ENCODE measurements at places on chromosomes 12 and 14. TPM values are rescaled to one million over a fixed set of nuclear protein-coding genes. Genes with fewer than 3 reads are reported as not detected.

DNA sequence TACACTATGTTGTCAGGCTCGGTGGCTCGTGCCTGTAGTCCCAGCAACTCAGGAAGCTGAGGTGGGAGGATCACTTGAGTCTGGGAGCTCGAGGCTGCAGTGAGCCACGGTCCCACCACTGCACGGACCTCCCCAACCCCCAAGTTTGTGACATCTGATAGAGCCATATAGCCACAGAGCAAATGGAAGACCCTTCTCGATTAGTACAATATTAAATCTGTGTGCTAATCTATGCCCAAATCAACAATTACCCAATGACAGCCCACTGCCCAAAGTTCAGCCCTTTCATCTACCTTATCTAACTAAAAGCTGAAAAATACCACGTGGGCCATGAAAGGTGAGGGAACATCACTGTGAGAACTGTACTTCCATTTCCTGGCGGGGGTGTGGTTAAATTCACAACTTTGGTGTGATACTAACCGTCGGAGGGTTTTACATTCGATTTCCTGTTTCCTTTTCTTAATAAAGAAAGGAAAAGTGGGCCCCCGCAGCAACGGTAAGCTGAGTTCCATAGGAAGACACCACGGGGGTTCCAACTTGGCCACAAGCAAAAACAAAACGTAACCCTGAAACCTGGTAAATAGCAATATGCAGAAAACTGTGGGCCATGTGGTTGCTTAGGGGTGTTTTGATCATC is 31.2 kb upstream of the FOS start:
- no peaks in the 10 kb centered on the region for H3K27me3 ChIP-seq
- H3K4me1 ChIP-seq: no peaks in the 10 kb centered on the region
- no peak for DNase-seq
- H3K27ac ChIP-seq: no peak overlapping the region

DNA sequence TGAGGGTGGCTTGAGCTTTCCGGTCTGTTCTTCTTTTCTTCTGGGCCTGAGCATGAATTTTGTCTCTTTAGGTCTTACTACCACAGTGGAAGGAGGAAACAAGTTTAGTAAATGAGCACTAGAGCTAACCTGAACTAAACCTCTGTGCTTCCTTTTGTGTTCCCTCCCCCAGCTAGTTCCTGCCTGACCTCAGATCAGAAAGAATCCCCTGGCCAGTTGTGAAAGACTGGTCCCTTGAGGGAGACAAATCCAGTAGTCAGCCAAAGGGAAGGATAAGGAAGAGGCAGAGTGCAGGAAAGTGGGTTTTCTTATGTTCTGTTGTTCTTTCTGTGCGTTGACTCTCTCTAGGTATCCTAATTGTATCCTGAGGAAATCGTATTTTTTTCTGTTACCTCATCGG is 17.5 kb downstream of the ZNF664 start:
- no peaks in the 10 kb centered on the region for H3K4me1 ChIP-seq
- H3K27ac ChIP-seq: no peak overlapping the region
- DNase-seq: no peak
- no peaks in the 10 kb centered on the region for H3K27me3 ChIP-seq

GRCh38 chr12:44507461-44507860 is 368.7 kb downstream of the NELL2 start:
- H3K27ac ChIP-seq: no peak overlapping the region
- DNase-seq: no peak
- no peaks in the 10 kb centered on the region for H3K4me1 ChIP-seq
- H3K36me3 ChIP-seq: no peaks in the 10 kb centered on the region
- no peaks in the 10 kb centered on the region for H3K27me3 ChIP-seq

DNA sequence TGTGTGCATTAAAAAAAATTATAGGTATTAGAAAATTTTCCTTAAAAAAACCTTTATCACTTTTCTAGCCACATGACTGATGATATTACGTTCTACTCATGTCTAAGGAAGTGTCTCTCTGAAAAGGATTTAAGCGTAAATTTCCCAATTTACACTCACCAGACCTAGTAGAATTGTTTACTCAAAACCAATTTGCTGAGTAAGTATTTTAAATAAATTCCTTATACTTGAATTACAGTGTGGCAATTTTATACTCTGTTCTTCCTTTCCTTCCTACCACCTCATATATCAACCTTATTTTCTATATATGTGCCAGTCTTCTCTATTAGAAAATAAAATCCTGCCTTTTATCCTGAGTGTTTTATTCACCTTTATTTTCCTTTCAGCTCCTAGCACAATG is 1035.1 kb downstream of the TRHDE start:
- H3K27me3 ChIP-seq: no peaks in the 10 kb centered on the region
- H3K4me1 ChIP-seq: no peaks in the 10 kb centered on the region
- no peak overlapping the region for H3K27ac ChIP-seq
- H3K36me3 ChIP-seq: no peaks in the 10 kb centered on the region
- no peak overlapping the region for H3K4me3 ChIP-seq
- DNase-seq: no peak

DNA sequence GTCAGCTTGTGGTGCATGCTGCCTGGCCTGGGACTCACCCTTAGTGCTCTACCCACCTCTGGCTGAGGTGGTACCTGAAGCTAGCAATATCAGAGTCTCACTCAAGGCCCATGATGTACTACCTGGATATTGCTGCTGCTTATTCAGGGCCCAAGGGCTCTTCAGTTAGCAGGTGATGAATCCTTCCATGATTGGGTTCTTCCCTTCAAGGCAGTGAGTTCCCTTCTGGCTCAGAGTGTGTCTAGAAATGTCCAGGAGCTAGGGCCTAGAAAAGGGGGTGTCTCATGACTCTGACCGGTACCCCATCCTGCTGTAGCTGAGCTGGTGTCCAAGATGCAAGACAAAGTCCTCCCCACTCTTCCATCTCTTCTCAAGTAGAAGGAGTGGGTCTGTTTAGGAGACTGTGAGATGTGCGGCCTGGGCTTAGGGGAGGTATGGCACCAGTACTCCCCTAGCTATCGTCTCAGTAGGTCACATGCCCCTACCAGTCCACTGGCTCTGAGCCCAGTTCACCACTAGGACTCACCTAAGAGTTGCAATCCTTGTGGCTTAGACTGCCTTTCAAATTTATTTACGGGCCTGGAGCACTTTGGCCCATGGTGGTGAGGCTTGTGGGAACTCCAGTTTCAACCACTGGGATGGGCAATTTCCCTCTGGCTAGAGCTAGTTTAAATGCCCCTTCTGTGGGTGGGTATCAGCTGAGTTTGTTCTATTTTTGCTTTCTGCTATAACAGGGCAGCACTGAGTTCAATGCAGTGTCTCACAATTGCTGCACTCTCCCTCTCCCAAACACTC is 12.2 kb downstream of the PRORP start:
- H3K27me3 ChIP-seq: no peaks in the 10 kb centered on the region
- no peak overlapping the region for H3K27ac ChIP-seq
- DNase-seq: peak; percentile 29
- H3K36me3 ChIP-seq: peaks cover 4% of the 10 kb centered on the region

DNA sequence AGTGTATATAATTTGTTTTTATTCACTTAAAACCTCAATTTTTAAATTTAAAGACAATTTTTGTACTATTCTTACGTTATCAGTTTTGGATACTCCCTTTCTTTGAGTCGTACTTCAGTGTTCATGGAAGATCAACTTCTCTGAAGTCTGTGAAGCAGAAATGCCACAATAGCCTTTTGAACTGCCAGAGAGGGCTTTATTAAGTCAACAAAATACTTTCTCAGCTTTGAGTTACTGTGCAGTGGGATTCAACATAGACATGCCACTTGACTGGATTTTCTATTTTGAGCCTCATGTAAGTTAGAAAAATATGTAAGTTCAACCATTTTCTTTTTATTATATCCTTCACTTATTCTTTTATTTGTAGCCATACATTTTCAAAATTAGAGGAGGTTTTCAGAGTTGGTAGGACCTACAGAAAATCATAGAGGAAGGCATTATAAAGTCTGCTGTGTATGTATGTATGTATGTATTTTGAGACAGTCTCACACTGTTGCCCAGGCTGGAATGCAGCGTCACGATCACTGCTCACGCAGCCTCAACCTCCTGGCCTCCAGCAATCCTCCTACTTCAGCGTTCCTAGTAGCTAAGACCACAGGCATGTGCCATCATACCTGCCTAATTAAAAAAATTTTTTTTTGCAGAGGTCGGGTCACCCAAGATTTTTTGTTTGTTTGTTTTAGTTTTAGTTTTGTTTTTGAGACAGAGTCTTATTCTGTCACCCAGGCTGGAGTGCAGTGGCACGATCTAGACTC is 31.3 kb upstream of the BCAT1 start:
- no peaks in the 10 kb centered on the region for H3K4me1 ChIP-seq
- H3K27ac ChIP-seq: no peak overlapping the region
- no peaks in the 10 kb centered on the region for H3K27me3 ChIP-seq
- DNase-seq: no peak

DNA sequence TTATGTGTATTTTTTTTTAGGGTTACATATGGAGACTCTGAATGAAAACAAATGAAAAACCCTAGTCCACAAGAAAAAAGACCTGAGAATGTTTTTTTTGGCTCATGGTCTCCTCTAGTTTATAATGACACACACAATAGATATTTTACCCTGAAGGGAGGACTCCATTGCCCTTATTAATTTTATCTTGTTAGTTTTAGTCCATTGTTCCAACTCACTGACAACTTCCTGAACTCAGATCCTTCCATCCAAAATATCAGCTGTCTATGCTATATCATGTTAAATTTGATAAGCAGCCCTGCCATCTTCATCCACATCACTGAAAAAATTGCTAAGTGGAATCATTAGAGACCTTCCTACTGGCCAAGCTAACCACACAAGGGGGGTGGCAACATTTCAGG is 232.1 kb downstream of the MON2 start:
- peaks cover 18% of the 10 kb centered on the region for H3K4me1 ChIP-seq
- no peak overlapping the region for H3K27ac ChIP-seq
- H3K4me3 ChIP-seq: no peak overlapping the region
- H3K36me3 ChIP-seq: no peaks in the 10 kb centered on the region
- no peak for DNase-seq

DNA sequence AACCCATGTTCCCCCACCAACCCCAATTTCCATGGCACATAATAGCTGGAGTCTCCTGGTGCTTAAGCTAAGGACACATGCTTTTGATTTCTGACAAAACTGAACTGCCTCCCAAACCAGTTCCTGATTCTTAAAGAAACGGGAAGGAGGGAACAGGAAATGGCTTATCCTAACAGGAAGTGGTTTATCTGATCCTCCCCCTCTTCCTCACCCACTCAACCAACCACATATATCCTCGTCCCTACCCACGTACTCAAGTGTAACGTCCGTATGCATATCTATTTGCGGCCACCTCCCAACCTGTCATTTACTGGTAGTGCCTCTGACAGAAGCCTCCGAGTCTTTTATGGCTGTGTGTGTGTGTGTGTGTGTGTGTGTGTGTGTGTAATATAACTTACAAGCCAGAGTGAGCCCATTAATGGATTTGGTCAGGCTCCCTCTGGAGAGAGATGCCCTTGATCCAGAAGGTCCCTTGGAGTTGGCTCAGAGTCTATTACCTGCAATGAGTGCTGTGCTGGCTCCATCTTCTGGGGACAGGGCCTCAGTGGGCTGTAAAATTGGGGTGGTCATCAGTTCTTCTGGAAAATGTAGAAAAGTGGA is 7.7 kb downstream of the DAZAP2 start:
- no peaks in the 10 kb centered on the region for H3K27me3 ChIP-seq
- no peak overlapping the region for H3K4me3 ChIP-seq
- no peak for DNase-seq
- peaks cover 26% of the 10 kb centered on the region for H3K36me3 ChIP-seq

- H3K27ac ChIP-seq: no peak overlapping the region
- H3K4me3 ChIP-seq: no peak overlapping the region
- H3K4me1 ChIP-seq: no peaks in the 10 kb centered on the region
- peaks cover 24% of the 10 kb centered on the region for H3K36me3 ChIP-seq
- no peak for DNase-seq
- H3K27me3 ChIP-seq: no peaks in the 10 kb centered on the region
Measured at GRCh38 chr12:100311317-100311716, 44.3 kb downstream of the SCYL2 start.

DNA sequence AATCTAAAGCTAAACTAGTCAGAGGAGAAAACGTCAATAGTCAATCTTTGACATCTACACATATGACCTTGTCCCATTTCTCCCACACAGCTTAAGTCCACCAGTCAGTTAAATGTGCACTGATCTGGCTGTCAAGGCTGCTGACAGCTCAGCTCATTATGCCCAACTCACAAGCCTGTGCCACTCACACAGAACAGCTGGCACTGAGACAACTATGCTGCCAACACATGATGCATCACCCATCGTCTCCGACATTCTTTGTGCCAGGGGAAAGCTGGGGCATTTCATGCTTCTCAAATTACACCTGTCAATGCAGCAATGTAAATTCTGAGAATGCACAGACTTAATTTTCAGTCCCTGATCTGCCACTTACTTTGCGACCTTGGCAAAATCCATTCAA is 25.3 kb downstream of the GNS start:
- H3K4me1 ChIP-seq: peaks cover 9% of the 10 kb centered on the region
- H3K36me3 ChIP-seq: peaks cover 65% of the 10 kb centered on the region
- H3K27ac ChIP-seq: no peak overlapping the region
- no peak overlapping the region for H3K4me3 ChIP-seq
- no peaks in the 10 kb centered on the region for H3K27me3 ChIP-seq

- DNase-seq: no peak
- H3K36me3 ChIP-seq: no peaks in the 10 kb centered on the region
- no peaks in the 10 kb centered on the region for H3K27me3 ChIP-seq
- H3K4me3 ChIP-seq: no peak overlapping the region
- H3K27ac ChIP-seq: no peak overlapping the region
- H3K4me1 ChIP-seq: no peaks in the 10 kb centered on the region
Measured at GRCh38 chr12:53147653-53148052, 32.9 kb upstream of the ZNF740 start.

DNA sequence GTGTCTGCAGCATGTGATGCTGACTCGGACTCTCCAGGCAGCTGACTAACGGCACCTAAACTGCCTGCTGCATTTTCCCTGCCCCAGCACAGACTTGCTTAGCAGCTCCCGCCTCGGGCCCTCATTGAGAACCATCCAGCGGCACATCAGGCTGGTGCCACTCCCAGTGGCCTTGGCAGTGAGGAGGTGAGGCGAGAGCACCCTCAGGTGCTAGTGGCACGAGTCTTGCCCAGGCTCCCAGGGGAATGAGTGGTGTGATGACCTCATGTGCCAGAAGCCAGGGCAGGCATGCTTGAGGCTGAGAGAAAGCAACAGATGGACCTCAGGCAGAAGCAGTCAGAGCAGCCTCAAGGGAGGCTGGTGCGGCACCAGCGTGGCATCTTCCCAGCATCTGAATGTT is 60.2 kb downstream of the PRKCH start:
- H3K27ac ChIP-seq: no peak overlapping the region
- H3K36me3 ChIP-seq: no peaks in the 10 kb centered on the region
- DNase-seq: peak; percentile 68
- H3K4me3 ChIP-seq: no peak overlapping the region

- no peaks in the 10 kb centered on the region for H3K36me3 ChIP-seq
- H3K27me3 ChIP-seq: no peaks in the 10 kb centered on the region
- no peaks in the 10 kb centered on the region for H3K4me1 ChIP-seq
- DNase-seq: no peak
- H3K27ac ChIP-seq: no peak overlapping the region
Measured at GRCh38 chr12:80293759-80294158, 150.3 kb upstream of the PTPRQ start.

The ACOT4 gene
- 4.9 TPM for total RNA-seq

The TAS2R46 gene
- 1.3 TPM for total RNA-seq

The ANKRD33 gene
- total RNA-seq: not detected

The RDH11 gene
- 47.1 TPM for total RNA-seq

The EID3 gene
- 9.9 TPM for total RNA-seq

The ZDHHC22 gene
- total RNA-seq: not detected

The PLEKHG3 gene
- 37.4 TPM for total RNA-seq

The CAPZA3 gene
- not detected for total RNA-seq

The SDSL gene
- 5.2 TPM for total RNA-seq

The ADAMTS20 gene
- not detected for total RNA-seq

The ACSM4 gene
- total RNA-seq: not detected

The TTC6 gene
- total RNA-seq: 14.3 TPM

Data from upper lobe of left lung (tissue), 6 donors.